ENCODE measurements at places on chromosomes 16 and 17.

DNA sequence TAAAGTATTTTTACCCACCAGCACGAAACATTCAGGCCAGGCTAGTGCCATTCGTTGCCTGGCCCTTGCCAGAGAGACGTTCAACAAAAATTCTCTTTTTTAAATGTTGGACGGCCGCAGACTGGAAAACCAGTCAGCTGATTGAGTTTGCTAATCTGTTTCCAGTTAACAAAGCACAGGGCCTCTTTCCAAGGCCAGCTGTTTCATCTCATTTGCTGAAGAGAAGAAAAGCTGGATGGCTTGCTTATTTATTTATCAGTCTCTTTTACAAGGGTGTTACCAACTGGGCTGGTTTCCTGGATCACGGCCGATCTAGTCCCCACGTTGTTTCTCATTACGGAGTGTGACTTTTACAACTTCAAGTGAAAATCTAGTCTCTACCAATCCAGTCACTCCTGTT, 418.7 kb upstream of the DYNLRB2 start:
- DNase-seq: peak; percentile 30

GRCh38 chr17:44931376-44931775, 16.1 kb upstream of the GFAP start:
- no peak for DNase-seq

GRCh38 chr16:12988071-12988470, 86.7 kb downstream of the SHISA9 start:
- no peak for DNase-seq

DNA sequence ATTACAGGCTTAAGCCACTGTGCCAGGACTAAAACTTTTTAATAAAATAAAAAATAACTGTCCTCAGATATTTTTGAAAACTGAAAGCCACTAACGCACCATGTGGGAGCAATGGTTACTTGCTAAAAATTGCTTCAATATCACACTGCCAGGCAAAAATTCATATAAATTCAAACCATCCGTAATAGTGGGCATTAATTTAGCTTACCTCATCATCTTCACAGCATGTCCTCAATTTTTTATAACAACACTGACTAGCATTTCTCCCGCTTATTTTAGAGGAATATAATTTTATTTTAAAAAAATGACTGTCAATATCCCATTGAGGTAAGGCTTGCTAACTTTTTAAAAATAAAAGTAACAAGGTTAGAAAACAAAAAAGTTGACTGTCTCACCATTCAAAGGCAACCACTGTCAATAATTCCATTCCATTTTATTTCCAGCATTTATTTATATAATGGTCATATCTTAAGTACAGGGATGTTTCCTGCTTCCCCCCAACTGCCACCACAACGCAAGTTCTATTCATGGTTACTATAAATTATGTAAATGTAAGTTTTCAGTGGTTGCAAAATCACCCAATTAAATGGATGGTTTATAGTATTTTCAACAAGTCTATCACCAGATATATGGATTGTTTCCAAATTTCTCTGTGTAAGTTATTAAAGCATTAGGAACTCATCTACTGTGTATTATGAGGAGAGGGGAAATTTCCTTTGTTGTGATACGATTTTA, 25.4 kb downstream of the GSPT1 start:
- DNase-seq: no peak

DNA sequence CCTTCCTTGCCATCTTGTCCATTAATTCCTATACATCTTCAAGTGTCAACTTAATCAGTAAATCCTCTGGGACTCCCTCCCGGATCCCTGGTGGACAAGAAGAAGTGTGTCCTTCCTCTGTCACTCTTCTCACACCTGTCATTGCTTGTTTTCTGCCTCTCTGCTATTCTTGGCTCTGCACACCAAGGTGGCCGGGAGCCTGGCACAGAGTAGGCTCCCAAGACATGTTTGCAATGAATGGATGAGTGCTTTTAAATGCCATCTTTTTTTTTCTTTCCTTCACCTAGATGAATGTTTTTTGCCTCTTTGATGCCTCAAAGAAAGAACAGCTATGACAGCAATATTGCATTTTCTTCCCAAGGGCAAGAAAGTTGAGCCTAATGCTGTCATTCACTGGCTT, 58.0 kb upstream of the CLEC18A start:
- no peak for DNase-seq

GRCh38 chr17:82201498-82201910, 11.1 kb downstream of the CCDC57 start:
- no peak for DNase-seq

- DNase-seq: peak; percentile 23
Observed at GRCh38 chr16:21611198-21611555, 11.8 kb downstream of the METTL9 start.

DNA sequence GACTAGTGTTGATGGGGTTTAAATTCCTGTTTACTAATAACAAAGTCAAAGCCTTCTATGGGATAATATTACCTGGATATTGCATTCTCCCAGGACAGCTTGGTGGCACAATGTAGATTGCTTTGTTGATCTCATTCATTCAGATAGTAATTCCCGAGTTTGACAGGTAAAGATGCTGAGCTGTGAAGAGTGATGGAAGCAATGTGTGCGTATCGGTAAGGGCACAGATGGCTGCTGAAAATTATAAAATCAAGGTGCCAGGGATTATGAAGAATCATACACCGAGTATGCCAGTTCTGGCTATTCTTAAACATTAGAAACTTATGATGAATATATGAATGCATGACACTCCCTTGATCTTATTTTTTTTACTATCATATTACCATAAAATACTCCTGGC, 100.6 kb upstream of the CNTNAP4 start:
- no peak for DNase-seq

DNA sequence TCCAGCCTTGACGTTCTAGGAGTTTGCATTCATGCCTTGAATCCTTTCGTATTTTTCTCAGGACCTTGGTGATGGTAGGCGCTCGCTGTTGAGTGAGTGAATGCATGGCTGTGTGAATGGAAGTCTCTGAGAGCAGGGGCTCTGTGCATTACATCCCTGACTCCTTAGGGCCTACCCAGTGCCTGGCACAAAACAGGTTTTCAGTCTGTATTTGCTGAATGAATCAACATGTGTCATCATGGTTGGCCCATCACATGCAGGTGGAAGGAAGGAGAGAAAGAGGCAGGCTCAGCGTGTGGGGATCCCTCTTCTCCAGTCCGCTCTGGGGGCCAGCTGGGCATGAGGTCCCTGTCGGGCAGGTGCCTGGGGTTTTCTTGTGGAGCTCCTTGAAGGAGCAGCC, 8.7 kb downstream of the RAP1GAP2 start:
- no peak for DNase-seq

DNA sequence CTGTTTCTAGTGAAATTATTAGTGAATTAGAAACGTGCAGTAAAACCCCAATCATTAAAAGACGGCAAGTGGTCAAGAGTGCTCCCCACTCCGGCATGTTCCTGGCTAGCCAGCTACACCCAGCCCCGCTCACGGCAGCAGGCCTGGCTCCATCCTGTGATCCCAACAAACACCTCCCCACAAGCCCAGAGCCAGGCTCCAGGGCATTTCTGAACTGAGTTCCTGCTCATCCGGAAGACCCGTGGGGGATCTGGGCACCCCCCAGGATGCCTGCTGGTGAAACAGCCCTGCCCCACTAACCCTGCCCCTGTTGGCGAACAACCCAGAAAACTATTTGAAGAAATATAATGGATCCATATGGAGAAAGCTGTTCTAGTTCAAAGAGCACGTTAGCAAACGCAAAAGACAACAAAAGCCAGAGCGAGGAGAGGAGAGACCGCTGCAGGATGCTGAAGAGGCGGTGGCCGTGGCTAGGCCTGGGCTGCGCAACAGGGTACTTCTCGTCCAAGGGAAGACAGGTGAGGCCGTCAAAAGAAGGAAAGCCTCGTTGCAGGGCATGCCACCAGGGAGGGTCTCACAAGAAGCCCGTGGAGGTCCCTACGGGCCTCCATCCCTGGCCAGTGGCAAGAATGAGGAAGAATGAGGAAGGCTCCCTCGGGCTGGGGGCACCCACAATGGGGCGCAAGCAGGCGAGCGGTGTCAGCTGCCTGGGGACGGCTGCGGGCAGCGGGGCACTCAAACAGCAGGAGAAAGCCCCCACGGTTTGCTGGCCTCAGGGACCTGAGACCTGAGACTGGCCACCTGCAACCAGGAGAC, 19.2 kb downstream of the SLC16A3 start:
- no peak for DNase-seq

GRCh38 chr17:76994237-76994637, 126.0 kb downstream of the MGAT5B start:
- no peak for DNase-seq

DNA sequence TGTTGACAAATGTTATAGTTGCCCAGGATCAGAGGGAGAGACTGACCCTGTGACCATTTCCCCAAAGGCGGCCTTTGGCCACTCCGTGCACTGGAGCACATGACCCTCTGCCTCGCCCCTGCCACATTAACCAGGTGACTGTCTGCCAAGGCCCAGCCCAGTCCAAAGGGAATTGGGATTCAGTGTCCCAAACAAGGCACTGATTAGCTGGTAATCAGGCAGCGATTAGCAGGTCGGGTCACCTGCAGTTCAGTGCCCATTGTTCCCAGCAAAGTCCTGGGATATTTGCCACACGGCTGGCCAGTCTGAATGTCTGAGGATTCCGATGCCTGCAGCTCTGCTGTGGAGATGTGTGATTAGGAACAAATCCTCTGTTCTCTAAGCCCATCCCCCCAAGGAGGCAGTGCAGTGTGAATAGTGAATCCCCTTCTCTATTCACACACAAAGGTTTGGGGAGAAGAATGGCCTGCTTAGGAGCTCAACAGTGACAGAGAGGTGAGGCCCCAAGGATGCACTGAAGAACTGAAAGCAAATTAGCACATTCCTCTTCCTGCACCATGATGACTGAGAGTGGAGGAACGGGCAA, 123.1 kb upstream of the MAF start:
- no peak for DNase-seq

DNA sequence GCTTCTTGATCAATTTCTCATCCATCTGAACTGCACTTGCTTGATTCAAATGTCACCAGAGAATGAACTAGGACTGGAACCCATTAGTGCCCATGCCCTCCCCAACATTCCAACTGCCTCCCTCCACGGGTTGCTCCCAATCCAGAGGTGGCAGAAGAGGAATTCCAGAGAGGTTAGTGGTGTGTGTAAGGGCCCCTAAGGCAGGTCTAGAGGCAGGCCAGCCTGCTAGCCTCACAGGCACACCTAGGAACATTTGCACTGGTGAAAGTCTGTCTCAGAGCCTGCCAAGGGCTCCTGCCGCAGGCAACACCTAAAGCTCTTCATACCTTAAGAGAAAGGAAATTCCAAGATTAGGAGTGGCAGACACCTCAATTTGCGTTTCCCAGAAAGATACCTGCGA, 21.2 kb upstream of the CMTM4 start:
- no peak for DNase-seq

DNA sequence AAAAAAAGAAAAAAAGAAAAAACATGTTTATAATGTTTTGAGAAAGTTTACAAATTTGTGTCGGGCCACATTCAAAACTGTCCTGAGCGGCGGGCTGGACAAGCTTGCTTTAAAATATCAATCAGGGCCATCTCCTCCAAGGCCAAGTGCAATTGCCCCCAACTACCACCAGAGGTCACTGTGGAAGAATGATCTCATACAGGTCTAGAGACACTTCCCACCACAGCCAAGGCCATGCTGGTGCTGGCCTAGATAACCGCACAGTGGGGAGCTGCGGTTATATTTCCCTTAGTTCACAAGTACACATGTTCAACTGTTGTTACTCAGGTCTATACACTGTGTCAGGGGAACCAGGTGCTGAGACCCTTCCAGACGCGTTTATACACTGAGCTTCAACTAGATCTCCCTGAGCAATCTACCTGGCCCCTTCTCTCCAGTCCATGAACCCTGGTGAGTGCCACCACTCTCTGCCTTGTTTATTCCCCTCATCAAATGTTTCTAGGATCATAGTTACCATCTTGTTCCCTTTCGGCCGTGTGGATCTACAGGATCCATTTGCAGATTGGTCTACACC, 83.8 kb upstream of the CCL2 start:
- DNase-seq: peak; percentile 67

DNA sequence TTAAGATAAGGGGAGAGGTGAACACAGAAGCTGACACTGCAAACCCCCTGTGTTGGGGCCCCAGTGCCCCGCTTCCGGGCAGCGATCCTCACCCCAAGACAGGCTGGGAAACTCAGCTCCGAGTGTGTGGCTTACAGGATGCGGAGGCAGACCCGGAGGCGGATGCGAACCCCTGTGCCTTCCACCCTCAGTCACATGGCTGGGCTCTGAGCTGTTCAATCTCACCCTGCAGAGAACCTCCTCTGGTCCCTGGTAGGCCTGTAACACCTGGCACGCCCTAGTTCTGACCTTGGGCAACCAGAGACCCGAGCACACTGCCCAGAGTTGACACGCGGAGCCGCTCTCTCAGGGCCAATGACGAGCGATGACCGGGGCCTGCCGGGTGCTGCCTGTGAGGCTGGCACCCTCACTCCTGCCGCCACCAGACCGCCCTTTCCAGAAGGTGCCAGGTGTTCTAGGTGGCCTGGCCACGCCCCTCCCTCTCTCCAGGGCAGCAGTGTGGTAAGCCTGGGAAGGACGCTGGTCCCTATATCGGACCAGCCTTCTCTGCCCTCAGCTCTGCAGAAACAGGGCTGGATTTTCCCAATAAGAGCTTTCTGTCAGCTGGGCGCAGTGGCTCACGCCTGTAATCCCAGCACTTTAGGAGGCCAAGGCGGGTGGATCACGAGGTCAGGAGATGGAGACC, 23.3 kb downstream of the MEAK7 start:
- DNase-seq: no peak

GRCh38 chr17:3885970-3886369, 6.9 kb downstream of the CAMKK1 start:
- DNase-seq: peak; percentile 59

DNA sequence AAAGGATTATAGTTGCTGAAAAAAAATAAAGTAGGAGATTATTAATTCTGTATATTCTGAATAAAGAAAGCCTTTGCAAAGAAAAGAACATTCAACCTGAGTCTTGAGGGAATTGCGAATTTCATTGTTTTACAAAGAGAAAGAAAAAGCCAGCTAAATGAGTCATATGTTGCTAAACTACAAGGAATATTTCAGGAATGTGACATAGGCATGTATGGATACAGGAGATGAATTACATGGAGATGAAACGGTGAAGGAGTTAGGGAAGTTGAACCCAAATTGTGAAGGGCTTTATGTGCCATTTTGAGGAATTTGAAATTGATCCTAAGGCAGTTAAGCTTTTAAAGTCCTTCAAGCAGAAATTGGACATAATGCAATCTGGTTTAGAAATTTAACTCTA, 177.3 kb upstream of the RBL2 start:
- DNase-seq: peak; percentile 77

DNA sequence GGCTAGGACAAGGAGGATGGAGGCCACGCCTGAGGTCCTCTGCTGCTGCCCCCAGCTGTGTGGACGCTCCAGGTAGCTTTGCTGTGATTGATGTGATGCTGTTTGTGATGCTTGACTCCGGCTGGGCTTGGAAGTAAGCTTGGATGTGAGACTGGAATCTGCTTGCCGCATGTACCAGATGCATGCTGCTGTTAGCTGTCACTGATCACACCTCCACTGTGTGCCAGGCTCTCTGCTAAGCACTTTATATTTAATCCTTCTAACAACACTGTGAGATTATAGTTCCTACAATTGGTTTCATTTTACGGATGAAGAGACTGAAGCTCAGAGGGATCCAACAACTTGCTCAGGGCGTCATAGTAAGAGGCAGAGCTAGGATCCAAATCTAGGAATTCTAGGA, 23.5 kb downstream of the SNX29 start:
- DNase-seq: no peak

Measured in adipocyte (in vitro differentiated cells).